ENCODE measurements at places on chromosomes 1 and 21.
A peak's percentile ranks its signal among the peaks of the same experiment; 100 is the strongest.

GRCh38 chr1:39609618-39610331, 29.7 kb downstream of the HEYL start:
- peak; percentile 57 for DNase-seq

DNA sequence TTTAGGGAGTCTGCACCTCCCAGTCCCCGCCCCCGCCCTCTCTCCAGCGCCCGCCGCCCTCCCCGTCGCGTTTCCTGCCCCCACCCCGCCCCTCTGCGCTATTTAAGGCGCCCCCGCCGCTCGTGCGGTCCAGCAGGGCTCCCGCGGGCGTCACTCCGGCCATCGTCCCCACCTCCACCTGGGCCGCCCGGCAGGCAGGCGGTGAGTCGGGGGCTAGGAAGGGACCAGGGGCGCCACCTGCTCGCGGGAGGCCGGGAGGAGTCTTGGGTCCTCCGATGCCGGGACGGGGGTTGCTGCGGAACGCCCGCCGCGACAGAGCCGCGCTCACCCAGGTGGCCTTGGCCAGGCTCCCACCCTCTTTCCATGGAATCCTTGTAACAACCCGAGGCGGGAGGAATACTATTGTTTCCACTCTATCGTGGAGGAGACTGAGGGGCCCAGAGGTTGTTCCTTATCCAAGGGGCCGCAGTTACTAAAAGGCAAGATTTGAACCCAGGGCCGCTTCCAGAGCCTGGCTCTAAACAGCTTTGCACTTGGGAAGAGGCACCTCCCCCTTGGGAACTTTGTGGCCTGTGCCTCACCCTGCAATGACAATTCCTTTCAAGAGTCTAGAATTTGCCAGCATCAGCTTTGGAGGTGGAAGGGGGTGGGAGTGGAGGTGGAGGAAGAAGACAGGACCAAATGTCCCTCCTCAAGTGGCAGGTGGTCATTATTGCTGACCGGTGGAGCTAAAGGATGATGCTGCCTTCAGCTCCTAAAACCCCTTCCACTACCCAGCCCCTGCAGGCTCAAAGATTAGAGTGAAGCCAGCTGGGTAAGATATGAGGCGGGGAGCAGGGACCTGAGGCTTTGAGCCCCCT, at the start of gene GJA4:
GJA4 (plus strand) TSS at position 132 of the 860 bp plus-strand sequence. CDS start 1,215 bp downstream, outside the sequence.
- no peak for DNase-seq

DNA sequence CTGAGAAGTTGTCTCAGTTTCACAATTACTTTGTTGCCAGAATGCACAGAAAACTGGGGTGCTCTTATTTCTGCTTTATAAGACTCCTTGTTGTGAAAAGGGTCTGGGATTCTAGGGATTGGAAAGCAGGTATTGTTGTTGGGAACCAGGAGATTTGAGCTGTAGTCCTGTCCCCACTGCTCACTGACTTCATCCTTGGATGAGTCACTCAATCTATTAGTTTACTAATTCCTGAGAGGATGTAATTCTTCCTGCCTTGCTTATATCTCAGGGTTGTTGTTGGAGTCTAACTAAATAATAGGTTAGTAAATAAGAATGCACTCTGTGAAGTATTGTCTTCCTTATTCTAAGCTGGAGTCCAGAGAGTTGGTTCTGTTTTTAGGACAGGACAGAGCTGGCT, 172.5 kb upstream of the GALNT2 start:
- DNase-seq = no peak

DNA sequence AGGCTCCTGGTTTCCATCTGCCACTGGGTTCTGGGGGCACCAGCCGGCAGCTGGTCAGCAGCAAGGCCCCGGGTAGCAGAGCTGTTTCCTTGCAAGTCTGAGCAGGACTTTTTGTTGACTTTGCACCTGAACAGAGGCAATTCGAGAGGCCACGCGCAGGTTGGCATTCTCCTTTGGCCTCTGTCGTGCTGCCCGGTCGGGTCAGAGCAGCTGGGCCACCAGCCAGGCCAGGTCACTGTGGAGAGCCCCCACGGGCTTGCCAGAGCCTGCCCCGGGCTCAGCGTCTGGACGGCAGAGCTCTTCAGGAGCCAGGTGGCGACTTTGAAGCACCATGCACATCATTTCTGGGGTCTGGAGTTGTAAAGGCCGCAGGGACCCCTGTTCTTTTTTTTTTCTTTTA, 28.4 kb upstream of the TMEM52 start:
- DNase-seq = no peak

GRCh38 chr1:47761201-47761930, 235.8 kb downstream of the TRABD2B start:
- DNase-seq = no peak

GRCh38 chr21:34546542-34546941, 34.5 kb upstream of the KCNE1 start:
- DNase-seq = no peak

DNA sequence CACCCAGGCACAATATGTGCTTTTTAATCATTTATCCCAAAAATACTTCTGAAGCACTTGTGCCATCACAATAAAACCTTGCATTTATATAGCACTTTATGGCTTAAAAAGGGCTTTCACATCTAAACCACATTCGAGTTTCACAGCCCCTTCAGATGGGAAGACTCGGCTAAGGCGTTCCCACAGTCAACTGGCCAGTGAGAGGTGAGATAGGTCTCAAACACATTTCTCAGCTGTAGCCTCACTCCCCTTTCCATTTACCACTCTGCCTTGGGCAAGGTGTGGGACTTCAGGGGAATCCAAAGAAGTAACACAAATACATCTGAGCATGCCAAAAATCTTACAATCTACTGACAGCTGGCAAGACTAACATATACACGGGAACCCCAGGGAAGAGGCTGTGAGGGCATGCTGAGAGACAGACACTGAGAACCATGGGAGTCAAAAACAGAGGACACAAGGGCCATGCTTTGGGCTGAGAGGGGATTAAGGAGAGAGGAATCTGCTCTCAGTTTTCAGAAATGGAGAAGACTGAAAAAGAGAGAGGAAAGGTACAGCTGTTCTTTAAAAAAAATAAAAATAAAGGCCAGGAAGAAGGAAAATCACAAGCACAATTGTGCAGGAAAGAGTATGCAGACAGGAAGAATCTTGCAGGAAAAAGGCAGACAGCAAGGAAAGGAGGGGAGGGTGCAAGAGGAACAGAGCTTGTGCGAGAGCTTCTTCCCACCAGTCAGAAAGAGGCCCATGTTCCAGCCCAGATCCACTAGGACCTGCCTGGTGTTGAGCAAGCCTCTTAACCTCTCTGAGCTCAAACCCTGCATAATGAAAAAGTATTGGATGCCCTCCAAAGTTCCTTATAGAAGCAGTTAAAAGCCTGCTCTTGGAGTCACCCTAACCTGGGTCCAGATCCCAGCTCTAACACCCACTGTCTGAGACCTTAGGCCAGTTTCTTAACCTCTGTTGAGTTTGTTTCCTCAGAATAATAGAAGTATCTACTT, 73.5 kb downstream of the JAK1 start:
- no peak for DNase-seq

GRCh38 chr1:19684677-19685076, 20.0 kb downstream of the HTR6 start:
- no peak for DNase-seq

DNA sequence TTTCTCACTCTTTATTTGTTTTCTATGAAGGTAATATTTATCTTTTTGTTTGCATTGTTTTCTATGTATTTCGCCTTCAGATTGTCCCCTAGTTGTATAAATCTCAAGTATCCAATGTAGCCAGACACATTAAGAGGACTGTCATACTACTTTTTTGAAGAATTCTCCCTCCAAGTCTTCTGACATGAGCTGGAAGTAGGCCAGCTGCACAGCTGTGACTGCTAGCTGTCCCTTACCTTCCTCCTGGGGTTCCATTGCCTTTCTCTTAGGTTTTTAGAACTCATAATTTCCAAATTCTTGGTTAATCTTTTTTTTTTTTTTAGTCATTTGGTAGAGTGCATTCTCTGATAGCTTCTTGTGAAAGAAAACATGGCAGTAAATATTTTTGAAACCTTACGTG, 46.2 kb downstream of the MTR start:
- no peak for DNase-seq

DNA sequence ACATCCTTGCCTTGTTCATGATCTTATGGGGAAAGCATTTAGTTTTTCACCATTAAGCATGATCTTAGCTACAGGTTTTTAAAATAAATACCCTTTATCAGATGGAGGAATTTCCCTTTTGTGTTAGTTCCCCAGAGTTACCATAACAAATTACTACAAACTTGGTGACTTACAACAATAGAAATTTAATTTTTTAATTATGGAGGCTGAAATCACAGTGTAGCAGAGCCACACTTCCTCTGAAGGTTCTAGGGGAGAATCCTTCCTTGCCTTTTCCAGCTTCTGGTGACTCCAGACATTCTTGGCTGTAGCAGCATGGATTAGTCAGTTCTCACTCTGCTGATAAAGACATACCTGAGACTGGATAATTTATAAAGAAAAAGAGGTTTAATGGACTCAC, 18.5 kb downstream of the MIGA1 start:
- DNase-seq = no peak

DNA sequence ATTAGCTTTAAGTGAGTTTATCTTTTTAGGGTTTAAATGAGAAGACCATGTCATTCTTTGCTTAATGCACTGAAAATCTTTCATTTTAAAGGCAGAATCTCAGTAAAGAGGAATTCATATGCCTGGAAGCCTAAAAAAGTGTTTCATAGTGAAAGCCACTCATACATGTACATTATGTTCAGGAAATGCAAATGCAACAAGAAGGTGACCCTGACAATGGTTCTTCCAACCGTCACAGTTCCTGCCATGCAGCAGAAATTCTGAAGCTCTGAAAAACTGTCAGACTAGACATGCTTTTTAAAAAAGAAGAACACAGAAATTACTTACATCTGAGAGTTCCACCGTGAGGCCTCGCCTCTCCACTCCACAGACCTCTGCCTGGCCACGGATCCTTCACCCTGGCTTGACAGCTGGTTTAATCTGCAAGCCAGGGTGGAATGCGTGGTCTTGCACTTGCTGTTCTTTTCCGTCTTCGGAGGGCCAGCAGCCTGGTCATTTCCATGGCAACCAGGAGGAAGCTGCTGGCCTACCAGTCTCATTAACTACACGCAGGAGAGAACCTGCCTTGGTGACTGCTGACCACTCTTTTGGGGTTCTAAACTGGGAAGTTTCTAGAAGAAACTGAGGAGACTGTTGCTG, 41.8 kb upstream of the PAXBP1 start:
- peak; percentile 29 for DNase-seq

- DNase-seq = no peak
Observed at GRCh38 chr1:234230414-234230862, 142.8 kb upstream of the COA6 start.
